ENCODE measurements at places on chromosomes 7 and 10. TPM values are rescaled to one million over a fixed set of nuclear protein-coding genes. Genes with fewer than 3 reads are reported as not detected.

DNA sequence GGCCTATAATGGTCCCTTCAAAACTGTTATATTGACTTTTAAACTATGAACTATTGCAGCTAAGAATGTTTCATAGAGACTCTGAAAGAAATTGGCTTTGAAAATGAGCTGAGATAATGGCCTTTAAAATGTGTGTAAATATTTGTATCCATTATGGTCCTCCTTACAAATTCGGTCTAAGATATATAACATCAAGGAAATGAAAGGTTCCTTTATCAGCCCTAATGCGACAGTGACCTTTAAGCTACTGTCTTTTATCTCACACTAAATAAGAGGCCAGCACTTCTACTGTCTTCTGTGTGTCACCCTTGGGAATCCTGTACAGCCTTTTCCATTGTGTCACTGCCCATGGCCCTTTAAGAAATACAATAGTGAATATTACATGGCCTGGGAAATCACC is 19.5 kb downstream of the COL28A1 start:
- DNase-seq, result no peak

EIF4H gene
- 172 TPM for total RNA-seq

GRCh38 chr7:106121189-106121810 is 9.2 kb upstream of the SYPL1 start:
- DNase-seq, result no peak

DNA sequence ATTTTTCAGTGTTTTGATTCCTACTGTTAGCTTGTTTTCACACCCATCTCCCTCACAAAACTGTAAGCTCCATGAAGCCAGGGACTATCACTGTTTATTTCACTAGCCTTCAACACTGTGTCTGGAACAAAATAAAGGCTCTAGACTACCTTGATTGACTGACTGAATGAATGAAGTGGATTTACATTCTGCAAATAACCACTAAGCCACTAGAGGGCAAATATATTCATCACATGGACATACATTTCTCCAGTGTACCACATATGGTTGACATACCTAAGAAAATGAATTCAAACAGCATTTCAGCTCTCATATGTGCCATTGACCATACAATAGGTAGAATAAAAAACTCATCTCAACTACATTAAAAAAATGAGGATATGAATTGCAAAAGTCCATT is 185.9 kb downstream of the RAB11FIP2 start:
- no peak for DNase-seq

GRCh38 chr7:155847821-155848435 is 35.7 kb upstream of the SHH start:
- no peak for DNase-seq
